NCI-H1417 (cell line): ENCODE measurements at places on chromosomes 3 and 15.

- peak; percentile 69 for DNase-seq
These were observed at the start of gene ACAD11 for GRCh38 chr3:132659365-132660051. TSS of gene ACAD11 (minus strand) at chr3:132659809. CDS start at chr3:132659751, 58 bp downstream.

- DNase-seq = peak; percentile 39
These were observed at the start of gene MRAS for GRCh38 chr3:138347960-138348753. TSS of gene MRAS (plus strand) at chr3:138348579. CDS start at chr3:138372884, 24,305 bp downstream.

GRCh38 chr15:43085921-43086320 is 19.9 kb downstream of the UBR1 start:
- DNase-seq = no peak

- DNase-seq = no peak
These were observed 28.2 kb downstream of the PSMD6 start for GRCh38 chr3:63995086-63995485.

GRCh38 chr3:146814601-146815315 is 209.6 kb upstream of the PLSCR5 start:
- no peak for DNase-seq

DNA sequence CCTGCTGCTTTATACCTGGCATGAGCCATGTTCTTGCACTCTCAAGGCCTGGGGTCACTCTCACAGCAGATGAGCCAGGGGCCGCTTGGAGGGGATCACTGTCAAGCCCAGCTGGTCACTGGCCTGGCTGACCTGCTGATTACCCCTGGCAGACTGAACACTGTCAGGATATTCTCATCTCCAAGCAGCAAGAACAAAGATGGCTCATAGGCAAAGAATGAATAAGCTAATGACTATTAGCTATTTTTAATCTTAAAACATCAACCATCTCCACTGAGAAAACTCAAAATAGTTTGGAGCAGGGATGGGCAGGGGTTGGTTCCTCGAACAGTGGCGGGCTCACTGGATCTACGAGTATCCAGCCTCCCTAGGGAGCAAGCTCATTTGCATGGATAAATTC is 64.4 kb upstream of the ACAN start:
- DNase-seq = no peak

GRCh38 chr3:126130981-126131745 is 47.2 kb upstream of the SLC41A3 start:
- no peak for DNase-seq

DNA sequence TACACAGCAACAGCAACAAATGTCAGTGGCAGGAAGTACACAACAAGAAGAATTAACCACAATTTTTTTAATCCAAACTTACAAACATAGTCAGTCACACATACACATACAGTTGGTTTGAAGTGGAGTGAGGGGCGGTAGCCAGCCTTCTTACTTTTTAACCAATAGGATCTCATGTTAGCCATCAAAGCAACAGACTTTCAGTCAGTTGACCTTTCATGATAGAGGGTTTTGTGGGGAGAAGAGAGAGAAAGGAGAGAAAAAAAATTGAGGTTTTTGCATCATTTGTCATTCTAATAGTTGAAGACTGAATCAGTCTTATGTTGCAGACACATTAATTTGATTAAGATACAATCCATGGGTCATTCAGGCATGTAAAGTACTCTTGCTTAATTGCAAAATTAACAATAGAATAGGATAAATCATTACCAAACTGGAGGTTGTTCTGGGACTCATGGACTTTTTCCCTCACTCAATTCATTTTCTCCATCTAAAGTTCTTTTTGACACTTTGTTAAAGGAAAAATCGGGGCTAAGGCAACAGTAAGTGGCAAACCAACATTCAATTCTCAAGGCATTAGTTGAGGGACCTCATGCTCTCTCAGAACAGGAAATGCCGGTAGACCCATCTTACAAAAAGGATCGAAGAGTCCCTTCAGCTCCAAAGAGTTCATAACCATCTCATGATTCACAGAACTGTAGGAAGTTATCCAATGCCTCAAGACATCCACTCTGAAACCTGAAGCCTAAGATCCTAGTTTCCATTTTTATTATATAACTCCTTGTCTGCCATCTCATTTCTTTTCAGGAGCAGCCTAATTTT is 159.5 kb upstream of the LPP start:
- no peak for DNase-seq

GRCh38 chr3:65919826-65920225 is 118.9 kb downstream of the MAGI1 start:
- DNase-seq = no peak

DNA sequence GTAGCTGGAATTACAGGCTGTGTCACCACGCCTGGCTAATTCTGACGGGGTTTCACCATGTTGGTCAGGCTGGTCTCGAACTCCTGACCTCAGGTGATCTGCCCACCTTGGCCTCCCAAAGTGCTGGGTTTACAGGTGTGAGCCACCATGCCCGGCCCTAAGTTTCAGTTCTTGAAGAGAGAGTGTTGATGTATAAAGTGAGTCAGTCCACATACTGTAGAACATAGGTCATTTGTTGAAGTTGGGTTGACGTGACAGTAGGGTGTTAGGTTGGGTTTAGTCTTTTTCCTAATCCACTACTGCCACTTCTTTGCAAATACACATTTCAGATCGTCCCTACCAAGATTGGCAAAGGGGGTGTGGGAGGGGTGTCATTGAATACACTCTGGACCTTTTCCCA is 15.2 kb downstream of the DNAJC19 start:
- no peak for DNase-seq

DNA sequence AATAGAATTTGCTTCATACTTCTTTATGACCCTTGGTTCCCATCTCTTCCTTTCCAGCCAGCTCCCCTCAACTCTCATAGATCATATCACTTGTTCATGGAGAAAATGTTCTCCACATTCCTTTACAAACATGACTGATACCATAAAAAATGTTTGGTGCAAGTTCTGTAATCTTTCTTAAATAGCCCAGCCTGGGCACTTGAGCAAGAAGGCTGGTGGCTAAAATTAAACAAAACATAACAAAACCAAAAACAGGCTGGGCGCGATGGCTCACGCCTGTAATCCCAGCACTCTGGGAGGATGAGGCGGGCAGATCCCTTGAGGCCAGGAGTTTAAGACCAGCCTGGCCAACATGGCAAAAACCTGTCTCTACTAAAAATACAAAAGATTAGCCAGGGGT is 8.9 kb upstream of the POLR2M start:
- DNase-seq = no peak

GRCh38 chr3:120300971-120301370 is 15.9 kb upstream of the GPR156 start:
- DNase-seq = no peak

DNA sequence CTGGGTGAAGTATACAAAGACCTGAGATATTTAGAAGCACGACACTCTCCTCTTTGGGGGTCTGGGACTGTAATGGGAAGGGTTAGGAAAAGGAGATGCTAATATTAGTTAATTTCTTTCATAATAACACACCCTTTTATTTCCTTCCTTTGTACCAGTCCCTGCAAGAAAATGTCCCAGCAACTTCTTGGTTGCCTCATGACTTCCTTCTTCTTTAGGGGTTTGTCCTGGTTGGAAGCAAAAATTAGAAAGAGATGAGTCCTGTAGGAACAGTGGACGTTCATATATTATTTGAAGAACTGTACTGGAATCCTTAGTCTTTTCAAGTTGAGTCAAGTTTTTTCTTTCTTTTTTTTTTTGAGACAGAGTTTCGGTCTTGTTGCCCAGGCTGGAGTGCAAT is 227.8 kb upstream of the TBL1XR1 start:
- DNase-seq = no peak

- DNase-seq = no peak
These were observed 118.3 kb downstream of the TIGIT start for GRCh38 chr3:114411811-114412803.

DNA sequence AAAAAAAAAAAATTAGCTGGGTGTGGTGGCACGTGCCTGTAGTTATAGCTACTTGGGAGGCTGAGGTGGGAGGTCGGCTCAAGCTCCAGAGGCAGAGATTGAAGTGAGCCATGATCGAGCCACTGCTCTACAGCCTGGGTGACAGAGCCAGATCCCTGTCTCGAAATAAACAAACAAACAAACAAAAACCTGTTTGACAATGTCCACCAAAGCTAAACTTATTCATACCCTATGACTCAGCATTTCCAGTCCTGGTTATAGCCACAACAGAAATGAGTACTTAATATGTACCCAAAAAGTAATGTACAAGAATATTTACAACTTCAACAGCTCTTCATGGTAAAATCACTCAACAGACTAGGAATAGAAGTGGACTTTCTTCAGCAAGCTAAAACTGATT is 31.1 kb downstream of the SERP1 start:
- DNase-seq = no peak

GRCh38 chr15:83928392-83928734 is 274.4 kb downstream of the ADAMTSL3 start:
- DNase-seq = no peak

GRCh38 chr3:114758831-114759699 is 388.0 kb downstream of the ZBTB20 start:
- DNase-seq = no peak

GRCh38 chr3:168714609-168715240 is 619.0 kb upstream of the GOLIM4 start:
- DNase-seq = no peak

GRCh38 chr3:183698318-183698751 is 738 bp downstream of the YEATS2 start:
- DNase-seq = peak; percentile 40

DNA sequence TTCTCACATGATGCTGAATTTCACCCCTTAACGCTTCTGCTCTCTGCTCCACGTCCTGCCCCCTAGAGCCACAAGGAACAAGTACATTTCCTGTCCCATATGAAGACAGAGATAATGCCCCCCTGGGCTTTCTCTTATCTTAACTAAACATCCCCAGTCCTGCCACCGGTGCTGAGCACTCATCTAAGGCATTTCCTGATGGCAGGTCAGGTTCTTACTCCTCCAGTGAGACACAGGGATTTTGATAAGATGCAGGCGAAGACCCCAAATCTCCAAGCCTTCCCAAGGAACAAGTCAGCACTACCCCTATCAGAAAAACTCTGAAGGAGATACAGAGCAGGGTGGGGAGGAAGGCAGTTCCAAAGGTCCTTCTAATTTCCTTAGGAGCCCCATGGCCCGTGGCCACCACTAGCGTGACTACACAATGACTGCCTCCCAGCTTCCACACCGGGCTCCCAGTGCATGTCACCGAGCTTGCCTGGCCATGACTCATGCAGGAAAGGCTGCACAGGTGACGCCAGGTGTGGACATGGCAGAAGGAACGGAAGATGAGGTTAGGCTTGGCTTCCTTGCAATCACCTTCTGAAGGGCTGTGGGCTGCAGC is 152.9 kb downstream of the XXYLT1 start:
- no peak for DNase-seq

- no peak for DNase-seq
These were observed 79.1 kb upstream of the HACD2 start for GRCh38 chr3:123663977-123664376.

DNA sequence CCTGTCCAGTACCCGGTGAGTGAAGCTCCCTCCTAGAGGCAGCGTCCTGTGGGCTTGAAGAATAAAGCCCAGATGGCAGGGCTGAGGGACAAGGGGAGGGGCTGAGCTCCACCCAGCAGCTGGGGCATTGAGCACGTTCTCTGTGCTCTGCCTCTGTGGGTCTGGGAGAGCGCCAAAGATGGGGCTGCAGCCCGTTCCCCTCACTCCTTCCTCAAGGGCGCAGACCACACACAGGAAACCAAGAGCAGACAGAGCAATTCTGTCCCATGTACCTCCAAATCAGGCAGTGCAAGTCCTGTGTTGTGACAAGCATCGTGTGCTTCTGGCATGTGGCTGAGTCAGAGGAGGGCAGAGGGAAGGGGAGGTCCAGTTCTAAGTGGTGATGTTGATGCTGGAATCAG is 15.7 kb upstream of the KIF23 start:
- no peak for DNase-seq

- peak; percentile 55 for DNase-seq
These were observed at the start of gene UBE2E1 for GRCh38 chr3:23805633-23806533. TSS of gene UBE2E1 (plus strand) at chr3:23805955. CDS start at chr3:23807270, 1,315 bp downstream.

GRCh38 chr3:2370317-2370716 is 271.7 kb downstream of the CNTN4 start:
- DNase-seq = no peak

DNA sequence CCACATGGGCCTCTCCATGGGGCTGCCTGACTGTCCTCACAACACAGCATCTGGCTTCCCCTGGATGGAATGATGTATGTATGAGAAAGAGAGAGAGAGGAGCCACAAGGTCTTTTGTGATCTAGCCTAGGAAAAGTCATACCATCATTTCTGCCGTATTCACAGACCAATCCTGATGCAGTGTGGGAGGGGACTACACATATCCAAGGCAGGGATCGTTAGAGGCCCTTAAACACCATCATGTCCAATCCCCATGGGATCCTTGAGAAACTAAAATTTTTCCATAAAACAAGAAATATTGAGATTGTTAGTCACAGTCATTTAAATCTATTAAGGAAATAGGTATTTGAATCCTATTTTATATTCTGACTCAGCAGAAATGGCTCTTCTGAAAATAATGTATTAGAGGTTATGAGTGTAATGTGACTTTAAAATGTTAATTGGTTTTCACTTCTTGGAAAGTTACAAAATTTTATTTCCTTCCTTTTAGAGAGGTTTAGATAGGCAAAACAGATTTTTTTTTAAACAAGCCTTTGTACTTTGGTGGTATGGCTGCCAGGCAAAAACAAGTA is 65.1 kb upstream of the TSC22D2 start:
- no peak for DNase-seq

DNA sequence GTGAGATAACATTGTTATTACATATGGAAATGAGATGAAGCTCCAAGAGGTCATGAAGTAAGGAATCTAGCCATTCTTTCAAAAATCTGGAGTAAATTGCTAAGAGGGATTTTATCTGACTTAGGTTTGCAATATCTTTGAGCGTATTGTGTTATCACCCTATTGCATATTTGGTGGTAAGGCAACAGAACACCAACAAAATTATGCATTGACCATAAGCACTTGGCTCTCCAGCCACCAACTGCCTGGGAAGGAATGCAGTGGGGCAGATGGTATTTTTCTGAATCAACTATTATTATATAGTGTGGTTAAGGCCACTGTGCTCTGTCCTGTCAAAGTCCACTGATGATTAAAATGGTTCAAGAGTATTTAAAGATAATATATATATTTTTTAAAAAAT is 287.9 kb upstream of the SEMA6D start:
- DNase-seq = no peak

DNA sequence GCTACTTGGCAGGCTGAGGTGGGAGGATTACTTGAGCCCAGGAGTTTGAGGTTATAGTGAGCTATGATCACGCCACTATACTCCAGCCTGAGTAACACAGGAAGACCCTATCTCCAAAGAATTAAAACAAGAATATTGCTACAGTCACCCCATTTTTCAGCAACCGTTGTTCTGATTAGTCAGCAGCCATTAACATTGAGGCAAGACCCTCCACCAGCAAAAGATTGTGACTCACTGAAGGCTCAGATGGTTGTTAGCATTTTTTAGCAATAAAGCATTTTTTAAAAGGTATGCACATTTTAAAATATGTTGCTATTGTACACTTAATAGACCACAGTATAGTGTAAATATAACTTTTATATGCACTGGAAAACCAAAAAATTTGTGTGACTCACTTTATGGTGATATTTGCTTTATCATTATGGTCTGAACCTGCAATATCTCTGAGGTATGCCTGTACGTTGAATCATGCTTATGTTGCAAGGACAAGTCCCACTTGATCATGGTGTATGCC is 492.6 kb downstream of the SQOR start:
- no peak for DNase-seq

- no peak for DNase-seq
These were observed 749.5 kb downstream of the ROBO1 start for GRCh38 chr3:79018265-79018664.

GRCh38 chr15:83190450-83190849 is 17.2 kb downstream of the HDGFL3 start:
- no peak for DNase-seq
